ENCODE measurements at places on chromosomes 2 and 18.

DNA sequence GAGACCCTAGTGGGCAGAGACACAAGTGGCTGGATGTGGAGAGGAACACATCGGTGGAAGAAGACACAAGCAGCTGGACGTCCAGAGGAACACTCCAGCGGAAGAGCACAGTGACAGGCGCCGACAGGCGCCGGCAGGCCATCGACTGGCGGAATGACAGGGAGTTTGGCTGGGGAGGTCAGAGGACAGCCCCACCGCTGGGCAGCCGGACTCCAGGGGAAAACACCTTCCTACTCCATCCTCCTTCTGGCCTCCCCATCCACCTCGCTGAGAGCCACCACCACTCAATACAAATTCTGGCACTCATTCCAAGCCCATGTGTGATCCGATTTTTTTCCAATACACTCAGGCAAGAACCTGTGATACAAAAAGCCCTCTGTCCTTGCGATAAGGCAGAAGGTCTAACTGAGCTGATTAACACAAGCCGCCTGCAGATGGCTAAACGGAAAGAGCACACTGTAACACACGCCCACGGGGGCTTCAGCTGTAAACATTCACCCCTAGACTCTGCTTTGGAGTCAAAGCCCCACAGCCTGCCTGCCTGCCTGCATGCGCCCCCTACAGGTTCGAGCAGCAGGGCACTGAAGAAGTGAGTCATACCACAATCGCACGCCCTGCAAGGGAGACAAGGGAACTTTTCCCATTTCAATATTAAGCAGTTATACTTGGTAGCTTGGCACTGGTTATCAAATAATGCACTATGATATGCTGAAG, 50.2 kb upstream of the LRP1B start:
- no peak for DNase-seq

GRCh38 chr2:238242731-238243495, 3.1 kb upstream of the HES6 start:
- no peak for DNase-seq

DNA sequence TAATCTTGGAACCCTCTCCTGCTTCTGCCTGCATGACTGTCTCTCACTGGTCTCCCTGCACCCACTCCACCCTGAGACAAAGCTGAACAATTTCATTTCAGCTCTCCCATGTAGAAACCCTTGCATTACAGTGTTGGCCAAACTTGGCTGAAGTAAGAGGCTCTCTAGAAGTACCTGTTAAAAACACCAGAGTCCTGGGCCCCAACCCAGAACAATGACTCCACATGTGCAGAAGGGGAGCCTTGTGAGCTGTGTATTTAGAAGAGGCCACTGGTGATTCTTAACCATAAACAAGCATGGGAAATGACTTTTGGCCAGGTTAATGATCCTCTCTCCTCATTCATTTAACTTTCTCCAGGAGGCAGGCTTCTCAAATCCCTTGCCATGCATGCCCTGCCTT, 254.8 kb downstream of the SETBP1 start:
- DNase-seq = no peak

GRCh38 chr2:176147210-176147799, 4.0 kb upstream of the HOXD4 start:
- no peak for DNase-seq

DNA sequence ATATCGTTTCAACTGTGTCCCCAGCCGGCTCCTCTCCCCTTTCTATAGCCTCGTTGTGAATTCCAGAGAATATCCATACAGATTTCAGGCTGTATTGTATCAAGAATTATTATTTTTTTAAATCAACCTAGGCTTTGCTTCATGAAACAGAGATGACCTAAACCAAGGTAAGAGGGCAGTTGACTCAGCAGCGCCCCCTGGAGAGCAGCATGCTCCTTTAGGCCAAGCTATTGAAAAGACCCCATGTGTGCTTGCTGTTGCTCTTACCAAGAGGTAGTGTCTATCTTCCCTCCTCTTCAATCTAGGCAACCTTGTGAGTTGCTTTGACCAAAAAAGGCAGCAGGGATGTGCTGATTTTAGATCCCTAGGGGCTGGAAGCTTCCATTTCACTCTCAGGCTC, 426.7 kb upstream of the SMIM21 start:
- peak; percentile 6 for DNase-seq

DNA sequence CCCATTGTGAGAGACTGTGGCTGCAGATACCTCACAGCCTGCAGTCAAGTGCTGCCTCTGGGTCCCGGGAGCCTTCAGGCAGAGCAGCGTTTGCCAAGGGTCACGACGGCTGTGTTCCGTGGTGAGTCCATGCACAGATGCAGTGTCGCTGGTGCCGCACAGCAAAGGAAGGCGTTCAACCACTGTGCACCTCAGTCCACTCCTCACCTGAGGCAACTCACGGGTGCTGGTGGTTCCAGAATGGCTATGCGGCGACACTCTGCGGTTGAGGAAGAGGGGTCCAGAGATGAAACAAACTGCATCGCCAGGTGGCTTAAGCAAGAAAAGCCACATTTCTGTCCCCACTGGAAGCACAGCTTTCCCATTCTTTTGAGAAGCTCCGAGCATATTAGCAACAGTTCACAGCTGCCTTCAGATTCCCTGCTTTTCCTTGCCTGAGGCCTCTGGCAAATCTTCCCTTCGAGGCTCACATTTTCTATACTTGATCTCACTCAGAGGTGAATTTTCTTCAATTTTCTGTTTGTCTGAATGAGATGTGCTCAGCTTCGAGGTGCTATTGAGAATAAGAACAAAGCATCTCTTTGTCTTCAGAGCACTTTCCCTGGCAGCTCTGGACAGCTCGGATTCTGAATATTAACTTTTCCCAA, 208.8 kb upstream of the TWIST2 start:
- no peak for DNase-seq

GRCh38 chr2:134259571-134259970, 5.7 kb downstream of the MGAT5 start:
- DNase-seq = no peak

DNA sequence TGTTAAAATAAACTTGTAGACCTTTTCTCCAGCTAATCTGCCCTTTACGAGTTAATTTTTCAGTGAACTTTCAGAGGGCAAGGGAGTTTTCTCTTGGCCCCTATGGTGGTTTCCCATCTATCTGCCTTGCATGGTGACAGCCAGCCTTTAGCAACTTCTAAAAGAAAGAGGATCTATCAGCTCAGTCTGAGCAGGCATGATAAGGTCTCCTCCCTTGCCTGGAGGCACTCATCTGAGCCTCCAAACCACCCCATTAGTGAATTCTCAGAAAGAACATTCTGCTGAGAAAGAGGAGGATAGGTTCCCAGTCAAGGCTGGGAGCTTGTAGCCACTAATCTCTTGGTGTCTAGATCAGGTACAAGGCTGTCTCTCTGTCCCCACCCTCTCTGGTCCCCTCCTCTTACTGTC, 10.7 kb upstream of the GYPC start:
- DNase-seq = no peak

DNA sequence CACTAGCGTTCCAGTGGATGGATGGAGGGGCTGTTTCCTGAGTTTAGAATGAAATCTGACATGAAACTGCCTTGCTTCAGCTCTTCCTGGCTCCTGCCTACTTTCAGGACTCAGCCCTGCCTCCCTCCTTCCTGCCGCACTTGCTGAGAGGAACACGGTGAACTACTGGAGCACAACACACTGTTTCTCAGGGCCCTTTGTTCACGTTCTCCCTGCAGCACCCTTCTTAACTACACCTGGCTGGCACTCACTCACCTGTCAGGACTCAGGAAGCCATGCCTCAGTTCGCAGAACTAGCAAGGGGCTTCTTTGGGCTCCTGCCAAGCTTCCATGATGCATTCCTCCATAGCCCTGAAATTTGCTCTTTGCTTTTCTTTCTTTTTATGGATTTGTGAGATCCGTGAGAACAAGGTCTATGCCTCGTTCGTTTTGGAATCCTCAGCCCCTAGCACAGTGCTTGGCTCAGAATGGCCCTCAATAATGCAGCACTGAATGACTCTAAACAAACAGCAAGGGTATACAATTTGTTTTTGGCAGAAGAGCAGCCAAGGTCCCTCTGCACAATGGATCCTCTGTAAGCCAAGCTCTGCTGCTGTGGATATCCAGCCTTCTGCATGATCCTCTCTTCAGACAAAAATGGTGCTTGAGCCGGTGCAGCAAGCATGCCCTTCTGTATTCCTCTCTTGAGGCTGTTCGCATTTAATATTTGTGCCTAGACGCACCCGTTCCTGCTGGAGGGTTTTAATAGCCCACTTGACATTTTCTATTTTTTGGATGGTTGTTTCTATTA, 357.0 kb downstream of the TSN start:
- no peak for DNase-seq

GRCh38 chr2:86783615-86784339, 6.9 kb downstream of the CD8A start:
- no peak for DNase-seq

DNA sequence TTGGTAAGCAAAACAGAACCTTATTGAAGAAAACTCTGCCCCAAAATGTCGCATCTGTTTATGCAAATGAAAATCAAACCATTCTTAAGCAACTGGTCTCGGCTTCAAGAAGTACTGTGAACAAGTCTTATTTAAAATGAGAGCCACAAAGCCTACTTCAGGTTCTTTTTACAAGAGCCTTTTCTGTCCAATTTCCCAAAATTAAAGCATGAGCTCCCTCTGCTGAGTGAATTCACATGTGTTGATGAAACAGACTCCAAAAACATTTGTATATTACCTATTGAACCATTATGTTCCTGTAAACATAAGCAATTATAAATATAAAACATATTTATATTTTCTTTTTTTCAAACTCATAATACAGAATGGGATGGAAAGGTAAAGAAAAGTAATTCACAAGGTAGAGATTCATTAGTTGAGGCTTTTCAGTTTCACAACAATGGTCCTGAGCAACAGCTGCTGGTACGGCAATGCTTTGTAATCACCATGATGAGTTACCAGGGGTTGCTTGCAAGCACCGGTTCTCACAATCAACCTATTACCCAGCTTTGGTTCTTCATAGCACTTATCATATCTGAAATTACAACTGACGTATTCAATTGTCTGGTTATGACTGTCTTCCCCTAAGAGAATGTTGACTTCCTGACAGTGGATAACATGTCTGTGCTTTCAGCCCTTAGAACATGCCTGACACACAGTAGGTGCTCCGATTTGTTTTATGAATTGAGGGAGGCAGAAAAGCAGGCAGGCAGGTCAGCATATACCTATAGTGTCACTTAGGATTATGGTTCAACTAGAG, 108.4 kb upstream of the BZW1 start:
- DNase-seq = peak; percentile 4

DNA sequence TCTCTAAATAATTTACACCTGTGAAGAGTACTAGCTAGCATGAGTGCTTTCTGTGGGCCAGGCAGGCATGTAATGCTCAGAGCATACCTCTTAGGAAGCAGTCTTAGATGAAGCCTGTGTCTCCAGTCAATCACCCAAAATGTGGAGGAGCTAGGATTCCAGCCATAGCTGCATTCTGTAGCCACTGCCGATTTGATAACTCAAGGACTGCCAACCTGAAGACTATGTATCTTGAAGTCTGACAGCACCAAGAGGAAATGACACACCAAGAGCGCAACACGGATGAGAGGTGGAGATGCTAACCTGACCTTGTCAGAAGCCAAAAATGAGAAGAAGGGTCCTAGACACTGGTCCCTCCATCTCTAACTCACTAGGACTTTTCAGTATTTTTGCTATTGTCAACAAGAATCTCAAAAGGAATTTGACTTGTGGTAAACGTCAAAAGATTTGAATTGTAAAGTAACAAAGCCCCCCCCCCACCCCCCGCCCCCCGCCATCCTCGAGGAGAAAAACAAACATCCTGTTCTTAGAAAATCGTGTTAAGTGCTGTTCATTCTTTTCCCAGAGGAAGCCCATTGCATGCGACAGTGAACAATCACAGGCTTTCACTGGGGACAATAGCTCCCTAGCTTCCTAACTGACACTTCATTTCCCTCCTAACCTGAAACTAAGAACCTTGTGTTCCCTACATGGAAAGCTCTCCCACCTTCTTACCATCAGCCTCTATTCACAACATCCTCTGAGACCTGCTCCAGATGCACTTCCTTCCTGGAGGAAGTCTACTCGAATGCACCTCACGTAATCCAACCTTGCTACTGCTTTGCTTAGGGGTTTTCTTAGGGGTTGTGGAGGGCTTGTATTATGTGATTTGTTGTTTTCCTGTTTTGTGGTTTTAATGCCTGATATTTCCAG, 14.7 kb downstream of the CDC42EP3 start:
- DNase-seq = no peak

DNA sequence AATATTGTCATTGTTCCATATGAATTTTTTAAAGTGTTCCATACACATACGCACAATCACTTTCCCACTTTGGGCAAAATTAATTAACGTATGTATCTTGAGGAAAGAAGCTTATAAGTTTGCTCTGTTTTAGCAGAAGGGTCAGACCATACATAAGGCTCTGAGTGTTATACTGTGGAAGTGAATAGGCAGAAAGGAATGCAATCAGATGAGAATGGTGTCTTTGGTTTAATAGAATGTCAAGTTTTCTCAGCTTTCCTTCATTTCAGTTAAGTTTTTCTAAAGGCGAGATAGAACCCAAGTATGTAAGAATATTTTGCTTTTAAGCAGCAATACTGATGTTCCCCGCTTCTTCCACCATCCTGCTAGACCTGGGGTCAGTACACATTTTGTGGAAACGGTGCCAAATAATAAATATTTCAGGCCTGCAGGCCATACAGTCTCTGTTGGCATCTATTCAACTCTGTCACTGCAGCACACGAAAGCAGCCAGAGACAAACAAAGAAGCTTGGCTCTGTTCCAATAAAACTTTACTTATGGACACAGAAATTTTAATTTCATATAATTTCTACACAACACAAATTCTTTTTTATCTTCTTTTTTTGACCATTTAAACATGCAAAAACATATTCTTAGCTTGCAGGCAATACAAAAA, 100.6 kb downstream of the UPP2 start:
- no peak for DNase-seq

- DNase-seq = no peak
Measured at GRCh38 chr18:433960-434359, 66.5 kb downstream of the COLEC12 start.

- no peak for DNase-seq
Measured at GRCh38 chr2:48824116-48824515, 68.6 kb upstream of the LHCGR start.

- DNase-seq = peak; percentile 69
Measured at GRCh38 chr18:74040459-74041332, 106.9 kb downstream of the FBXO15 start.

- DNase-seq = no peak
Measured at GRCh38 chr2:96201338-96201737, 7.3 kb downstream of the STARD7 start.

DNA sequence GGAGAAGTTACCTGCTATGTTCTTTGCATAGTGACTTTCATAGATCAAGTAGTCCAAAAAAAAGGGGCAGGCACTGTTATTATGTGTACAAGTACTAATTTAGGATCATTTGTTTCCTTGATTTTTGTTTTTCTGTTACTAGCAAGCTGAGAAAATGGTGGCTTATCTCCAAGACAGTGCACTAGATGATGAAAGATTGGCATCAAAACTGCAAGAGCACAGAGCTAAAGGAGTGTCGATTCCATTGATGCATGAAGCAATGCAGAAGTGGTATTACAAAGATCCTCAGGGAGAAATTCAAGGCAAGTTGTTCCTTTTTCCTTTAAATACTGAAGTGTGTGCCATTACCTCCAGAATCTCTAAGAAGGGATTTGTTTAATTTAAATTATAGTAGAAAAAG, 19.6 kb upstream of the KCNJ13 start:
- no peak for DNase-seq

- no peak for DNase-seq
Measured at GRCh38 chr18:6561420-6561861, 146.7 kb upstream of the L3MBTL4 start.

- no peak for DNase-seq
Measured at GRCh38 chr18:74689251-74689650, 91.6 kb downstream of the ZNF407 start.

GRCh38 chr2:47735136-47735869, 47.6 kb upstream of the MSH6 start:
- DNase-seq = no peak

GRCh38 chr2:73122536-73122935, 9.8 kb upstream of the RAB11FIP5 start:
- no peak for DNase-seq
